NT2/D1 (cell line): ENCODE measurements at places on chromosomes 3 and 15.

GRCh38 chr3:24650839-24651238 lies 156.2 kb upstream of the THRB start:
- no peak for DNase-seq

GRCh38 chr3:30502051-30502741 lies 104.2 kb upstream of the TGFBR2 start:
- no peak for DNase-seq

DNA sequence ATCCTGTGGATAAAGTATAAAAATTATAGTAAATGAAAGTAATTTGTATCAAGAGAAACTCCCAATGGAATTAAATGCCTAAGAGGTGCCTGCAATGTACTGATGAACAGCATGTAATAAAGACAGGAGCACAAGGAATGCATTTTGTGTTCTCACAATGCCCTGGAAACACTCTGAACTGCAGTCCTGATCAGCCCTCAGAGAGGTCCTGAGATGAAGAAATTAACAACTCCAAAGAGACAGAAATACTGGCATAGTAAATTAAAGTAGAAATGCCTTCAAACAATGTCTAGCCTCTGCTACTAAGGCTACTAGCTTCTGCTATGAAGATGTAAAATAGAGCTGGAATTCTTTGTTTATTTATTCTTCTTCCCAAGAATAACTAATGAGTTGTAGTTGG lies 59.9 kb downstream of the CFAP20DC start:
- no peak for DNase-seq

DNA sequence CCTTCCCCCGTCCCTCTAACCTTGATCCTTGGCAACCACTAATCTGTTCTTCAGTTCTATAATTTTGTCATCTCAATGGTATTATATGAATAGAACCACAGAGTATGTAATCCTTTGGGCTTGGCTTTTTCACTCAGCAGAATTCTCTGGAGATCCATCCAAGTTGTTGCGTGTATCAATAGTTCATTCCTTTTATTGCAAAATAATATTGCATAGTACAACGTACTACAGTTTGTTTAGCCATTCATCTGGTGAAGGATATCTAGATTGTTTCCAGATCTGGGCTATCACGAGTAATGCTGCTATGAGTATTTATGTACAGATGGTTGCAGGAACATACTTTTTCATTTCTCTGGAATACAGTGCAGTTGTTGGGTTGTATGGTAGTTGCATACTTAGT lies 76.2 kb downstream of the PLXNA1 start:
- DNase-seq, result no peak
